Activated effector memory CD4-positive, alpha-beta T cell treated with anti-CD3 and anti-CD28 coated beads, Interleukin-2, amount 50 U/mL, for 16 hours (primary cell): ENCODE measurements at places on chromosomes 3 and 15.
A peak's percentile ranks its signal among the peaks of the same experiment; 100 is the strongest.

GRCh38 chr3:52444860-52445793 lies at the start of gene SEMA3G:
Gene SEMA3G (minus strand): TSS chr3:52445103. CDS start chr3:52445027, 76 bp downstream.
- peak; percentile 92 for DNase-seq

DNA sequence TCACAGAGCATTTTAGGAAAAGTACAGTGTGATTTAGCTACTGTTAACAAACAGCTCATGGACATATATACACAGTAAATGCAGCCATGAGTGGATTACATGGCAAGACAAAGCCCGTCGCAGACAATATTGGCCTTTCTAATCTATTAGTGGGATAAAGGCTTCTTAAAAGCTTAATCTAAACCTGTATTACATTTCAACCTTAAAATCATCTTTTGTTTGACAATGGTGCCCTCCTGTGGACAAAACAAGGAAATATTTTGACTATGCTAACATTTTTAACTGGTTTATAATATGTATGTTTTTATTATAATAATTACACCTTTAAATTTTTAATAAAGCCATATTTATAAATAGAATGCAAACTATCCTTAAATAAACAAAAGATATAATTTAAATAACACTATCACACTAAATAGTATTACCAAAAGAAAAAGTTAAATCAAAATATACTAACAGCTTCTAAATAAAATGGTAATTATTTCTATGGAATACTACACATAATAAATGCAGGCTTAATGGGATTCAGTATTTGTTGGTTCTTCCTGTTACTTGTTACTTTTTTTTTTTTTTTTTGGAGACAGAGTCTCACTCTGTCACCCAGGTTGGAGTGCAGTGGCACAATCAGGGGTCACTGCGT lies 38.6 kb downstream of the TAFA4 start:
- DNase-seq: no peak

DNA sequence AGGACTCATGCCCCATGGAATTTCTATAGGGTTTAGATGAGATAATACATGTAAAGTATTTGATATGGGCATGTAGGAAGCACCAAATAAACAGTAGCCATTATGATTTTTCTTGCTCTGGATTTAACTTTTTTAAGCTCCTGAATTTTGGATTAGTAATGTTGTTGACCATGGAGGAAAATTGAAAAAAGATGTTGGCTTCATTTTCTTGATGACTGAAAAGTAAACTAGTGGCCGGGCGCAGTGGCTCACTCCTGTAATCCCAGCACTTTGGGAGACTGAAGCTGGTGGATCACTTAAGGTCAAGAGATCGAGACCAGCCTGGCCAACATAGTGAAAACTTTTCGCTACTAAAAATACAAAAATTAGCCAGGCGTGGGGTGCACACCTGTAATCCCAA lies 120.3 kb downstream of the PTPRG start:
- DNase-seq: no peak

- no peak for DNase-seq
These were observed 184.0 kb upstream of the ADAMTS9 start for GRCh38 chr3:64871834-64872249.

DNA sequence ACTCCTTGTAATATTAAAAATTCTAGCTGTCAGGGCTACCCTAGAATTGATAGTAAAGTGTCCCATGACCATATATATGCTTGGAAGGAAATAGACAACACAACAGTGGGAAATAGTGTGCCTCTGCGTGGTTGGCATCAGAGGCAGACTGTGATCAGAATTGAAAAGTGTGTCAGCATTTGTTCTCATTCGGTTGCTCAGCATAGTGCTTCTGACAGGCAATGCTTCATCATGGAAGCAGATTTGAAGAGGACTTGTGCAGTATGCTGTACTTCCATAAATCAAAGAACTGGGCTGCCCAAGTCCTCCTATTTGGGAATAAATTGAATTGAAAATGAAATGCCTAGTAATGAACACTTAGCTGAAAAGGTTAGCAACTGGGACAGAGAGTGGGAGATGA lies 435.7 kb downstream of the DIPK2A start:
- DNase-seq: no peak

DNA sequence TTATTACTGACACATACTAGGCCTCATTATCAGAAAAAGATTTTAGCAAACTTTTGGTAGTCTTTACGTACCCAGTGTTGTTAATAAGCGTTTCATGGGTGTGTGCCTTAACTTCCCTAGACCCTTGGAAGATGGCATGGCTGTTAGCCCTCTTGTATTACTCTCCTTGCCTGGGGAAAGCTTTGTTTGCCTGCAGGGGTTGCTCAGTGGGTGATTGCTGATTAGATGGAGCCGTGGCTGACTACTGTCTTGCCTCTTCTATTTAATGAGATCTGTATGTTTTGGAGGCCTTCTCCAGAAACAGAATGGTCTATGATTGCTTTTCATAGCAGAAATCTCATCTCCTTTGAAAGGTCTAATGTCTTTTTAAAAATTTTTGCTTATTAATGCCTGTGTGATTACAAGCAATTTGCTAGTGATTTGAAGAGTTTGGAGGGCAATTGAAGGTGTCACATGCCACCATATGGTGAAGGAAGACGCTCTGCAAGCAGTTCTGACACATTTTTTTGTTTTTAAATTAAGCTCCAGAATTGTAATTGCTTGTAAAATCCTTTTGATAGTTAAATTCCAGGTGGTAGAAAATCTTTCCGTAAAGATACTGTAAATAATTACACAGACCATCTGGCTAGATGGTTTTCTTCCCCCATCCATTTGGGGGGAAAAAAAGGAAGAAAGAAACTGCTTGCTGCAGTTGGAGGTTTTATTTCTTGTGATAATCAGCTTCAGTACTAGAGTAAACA lies 11.4 kb upstream of the C3orf20 start:
- no peak for DNase-seq

- no peak for DNase-seq
These were observed 186.8 kb downstream of the THSD4 start for GRCh38 chr15:71301958-71302621.

GRCh38 chr15:100614336-100614735 lies 11.9 kb downstream of the ASB7 start:
- no peak for DNase-seq

GRCh38 chr3:185781759-185782158 lies 43.1 kb downstream of the IGF2BP2 start:
- no peak for DNase-seq

GRCh38 chr15:90987561-90988141 lies 6.7 kb downstream of the PRC1 start:
- DNase-seq: no peak

GRCh38 chr15:77287385-77287784 lies 132.5 kb downstream of the PEAK1 start:
- no peak for DNase-seq

DNA sequence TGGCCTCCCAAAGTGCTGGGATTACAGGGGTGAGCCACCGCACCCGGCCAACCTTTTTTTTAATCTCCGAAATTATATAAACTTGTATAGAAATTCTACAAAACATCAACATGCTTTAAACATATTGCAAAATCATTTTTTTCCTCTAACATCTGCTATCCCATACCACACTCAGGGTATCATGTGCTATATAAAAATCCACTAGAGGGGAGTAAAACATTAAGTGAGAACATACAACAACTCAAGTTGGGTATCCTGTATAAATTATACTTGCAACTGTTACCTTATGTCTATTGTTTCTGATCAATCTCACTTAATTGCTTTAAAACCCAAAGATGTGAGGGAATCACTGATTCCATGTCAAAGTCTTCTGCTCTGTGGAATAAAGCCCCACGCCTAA lies 71.9 kb upstream of the FBN1 start:
- DNase-seq: no peak

DNA sequence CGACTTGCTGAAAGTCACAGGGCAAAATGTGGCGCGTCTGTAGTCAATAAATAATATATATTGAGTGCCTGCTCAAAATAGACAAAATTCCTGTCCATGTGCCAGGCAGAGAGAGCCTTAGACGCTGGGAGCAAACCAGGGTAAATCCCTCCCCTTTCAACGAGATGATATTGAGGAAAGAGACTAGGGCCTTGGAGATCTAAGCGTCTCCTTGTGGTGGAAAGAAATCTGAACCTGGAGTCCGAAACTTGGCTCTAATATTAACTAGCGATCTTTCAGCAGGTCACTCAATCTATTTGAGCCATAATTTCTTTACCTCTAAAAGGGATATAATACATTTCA lies 348 bp upstream of the DPP8 start:
- DNase-seq: no peak

DNA sequence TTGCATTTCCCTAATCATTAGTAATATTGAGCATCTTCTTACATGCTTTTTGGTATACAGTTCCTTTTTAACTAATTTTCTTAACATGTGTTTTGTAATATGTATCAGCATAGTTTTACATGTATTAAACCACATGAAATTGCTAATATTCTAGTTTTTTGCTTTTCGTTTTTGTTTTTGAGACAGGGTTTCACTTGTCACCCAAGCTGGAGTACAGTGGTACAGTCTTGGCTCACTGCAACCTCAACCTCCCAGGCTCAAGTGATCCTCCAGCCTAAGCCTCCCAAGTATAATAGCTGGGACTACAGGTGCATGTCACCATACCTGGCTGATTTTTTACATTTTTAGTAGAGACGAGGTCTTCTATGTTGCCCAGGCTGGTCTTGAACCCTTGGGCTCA lies 4.4 kb upstream of the ISG20 start:
- no peak for DNase-seq

DNA sequence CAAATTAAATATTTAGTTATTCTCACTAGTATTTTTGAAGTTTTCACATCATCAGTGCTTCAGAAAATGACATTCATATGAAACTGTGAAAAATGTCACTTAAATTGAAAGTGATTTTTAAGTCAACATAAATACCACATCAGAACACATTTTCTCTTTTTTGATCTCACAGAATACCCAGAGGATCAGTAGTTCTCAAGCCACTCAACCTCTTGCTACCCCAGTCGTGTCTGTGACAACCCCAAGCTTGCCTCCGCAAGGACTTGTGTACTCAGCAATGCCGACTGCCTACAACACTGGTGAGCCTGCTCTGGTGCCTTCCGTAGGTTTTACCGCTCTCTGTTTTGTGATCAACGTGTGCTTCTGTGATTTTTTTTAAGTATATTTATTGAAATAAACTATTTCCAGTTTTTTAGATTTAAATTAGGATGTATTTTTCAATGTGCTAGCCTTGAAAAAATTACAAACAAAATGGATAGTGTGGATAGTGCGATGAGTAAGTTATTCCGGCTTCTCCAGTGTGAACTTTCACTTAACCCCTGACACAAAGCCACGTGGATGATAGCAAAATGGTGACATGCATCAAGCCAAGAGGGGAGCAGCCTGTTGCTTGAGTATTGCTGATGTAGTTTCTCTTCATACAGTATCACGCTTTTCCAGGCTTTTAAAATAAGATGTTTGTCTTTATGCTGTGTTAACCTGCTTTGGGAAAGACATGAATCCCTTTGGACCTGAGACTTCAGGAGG lies 26.5 kb downstream of the LYSMD4 start:
- DNase-seq: peak; percentile 64

- DNase-seq: no peak
These were observed 116.7 kb downstream of the CADPS start for GRCh38 chr3:62758296-62759066.

DNA sequence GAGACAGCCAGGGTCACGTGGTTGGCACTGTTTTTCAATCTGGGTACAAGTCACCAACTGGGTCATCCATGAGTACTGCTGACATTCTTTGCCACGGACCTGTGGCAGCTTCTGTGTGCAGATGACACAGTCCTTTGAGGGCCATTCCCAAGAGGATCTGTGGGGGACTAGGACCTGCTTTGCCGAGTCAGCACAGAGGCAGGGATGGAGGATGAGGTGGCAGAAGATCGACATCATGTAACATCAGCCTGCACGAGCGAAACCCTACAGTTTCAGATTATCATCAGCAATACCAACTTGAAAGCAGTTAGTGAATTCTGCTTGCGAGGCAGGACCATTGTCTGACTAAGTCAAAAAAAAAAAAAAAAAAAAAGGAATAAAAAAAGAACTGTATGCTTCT lies 227.7 kb downstream of the FOXP1 start:
- peak; percentile 75 for DNase-seq

DNA sequence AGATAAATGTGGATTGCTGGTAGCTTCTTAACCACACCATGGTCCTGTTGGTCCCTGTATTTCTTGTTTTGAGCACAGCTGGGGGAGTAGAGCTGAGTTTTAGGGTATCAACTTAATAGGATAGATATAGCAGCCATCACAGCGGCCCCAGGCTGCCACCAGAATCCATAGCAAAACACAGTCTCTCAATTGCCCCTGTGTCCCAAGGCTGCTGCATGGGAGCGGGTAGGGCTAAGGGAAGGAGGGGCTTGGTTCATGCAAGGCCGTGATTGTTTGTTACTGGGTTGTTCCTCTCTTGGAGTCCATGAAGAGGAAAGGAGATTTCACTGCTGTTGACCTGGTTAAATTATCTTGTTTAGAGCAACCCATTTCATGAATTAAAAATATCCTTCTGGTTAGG lies 22.1 kb downstream of the ARNT2 start:
- DNase-seq: no peak

DNA sequence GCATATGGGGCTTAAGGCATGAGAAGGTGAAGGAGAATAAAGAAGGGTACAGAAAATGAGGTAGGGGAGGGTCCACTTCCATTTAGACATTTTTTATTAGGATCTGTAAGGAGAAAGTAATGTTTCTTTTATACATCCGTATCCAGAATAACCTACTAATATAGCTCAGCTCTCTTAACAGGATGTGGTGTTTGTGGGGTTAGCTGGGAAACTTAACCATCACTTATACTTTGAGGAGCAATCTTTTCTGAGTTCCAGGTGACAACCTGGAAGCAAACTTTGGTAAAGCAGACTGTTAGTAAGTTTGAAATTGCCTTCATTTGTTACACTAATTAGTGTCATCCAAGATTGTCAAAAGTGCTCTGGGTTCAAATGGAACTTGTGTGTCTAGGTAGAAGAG lies 36.6 kb downstream of the BUB1B start:
- no peak for DNase-seq

- no peak for DNase-seq
These were observed 517.3 kb downstream of the MFSD1 start for GRCh38 chr3:159319156-159319555.

DNA sequence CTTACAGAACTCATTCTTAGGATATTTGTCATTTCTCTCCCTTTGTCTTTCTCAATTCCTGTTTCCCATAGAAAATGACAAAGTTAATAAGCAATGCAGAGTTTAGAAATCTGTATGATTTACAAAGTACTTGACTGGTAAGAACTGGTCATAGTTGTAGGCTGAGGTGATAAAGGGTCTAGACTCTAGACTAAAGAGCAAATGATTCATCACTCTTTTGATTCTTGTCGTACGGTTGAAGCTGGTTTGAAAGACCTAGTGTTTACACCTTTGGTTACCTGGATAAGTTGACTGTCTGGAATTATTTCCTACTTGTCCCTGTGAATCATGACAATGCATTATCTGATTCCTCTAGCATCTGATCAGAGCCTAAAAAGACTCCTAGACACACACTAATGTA lies 58.9 kb upstream of the TP63 start:
- no peak for DNase-seq
